ENCODE measurements at places on chromosomes 13 and 19.

- H3K27ac ChIP-seq, result no peak overlapping the region
- no peaks in the 10 kb centered on the region for H3K36me3 ChIP-seq
- DNase-seq, result no peak
Observed at GRCh38 chr13:33610438-33611120, 207.4 kb upstream of the RFC3 start.

DNA sequence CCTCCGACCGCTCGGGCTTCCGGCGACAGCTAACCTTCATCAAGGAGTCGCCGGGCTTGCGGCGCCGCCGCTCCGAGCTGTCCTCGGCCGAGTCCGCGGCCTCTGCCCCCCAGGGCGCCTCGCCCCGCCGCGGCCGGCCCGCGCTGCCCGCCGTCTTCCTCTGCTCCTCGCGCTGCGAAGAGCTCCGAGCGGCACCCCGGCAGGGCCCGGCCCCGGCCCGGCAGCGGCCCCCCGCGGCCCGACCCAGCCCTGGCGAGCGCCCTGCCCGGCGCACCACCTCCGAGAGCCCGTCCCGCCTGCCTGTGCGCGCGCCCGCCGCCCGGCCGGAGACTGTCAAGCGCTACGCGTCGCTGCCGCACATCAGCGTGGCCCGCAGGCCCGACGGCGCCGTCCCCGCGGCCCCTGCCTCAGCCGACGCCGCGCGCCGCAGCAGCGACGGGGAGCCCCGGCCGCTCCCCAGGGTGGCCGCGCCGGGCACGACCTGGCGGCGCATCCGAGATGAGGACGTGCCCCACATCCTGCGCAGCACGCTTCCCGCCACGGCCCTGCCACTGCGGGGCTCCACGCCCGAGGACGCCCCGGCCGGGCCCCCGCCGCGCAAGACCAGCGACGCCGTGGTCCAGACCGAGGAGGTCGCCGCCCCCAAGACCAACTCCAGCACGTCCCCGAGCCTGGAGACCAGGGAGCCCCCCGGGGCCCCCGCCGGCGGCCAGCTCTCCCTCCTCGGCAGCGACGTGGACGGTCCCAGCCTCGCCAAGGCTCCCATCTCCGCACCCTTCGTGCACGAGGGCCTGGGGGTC is 9.6 kb downstream of the C19orf25 start:
- H3K4me3 ChIP-seq, result no peak overlapping the region
- peaks cover 80% of the 10 kb centered on the region for H3K27me3 ChIP-seq
- DNase-seq, result no peak
- no peak overlapping the region for H3K27ac ChIP-seq

GRCh38 chr19:49691243-49692146 is 579 bp downstream of the CPT1C start:
- H3K4me3 ChIP-seq, result peak overlapping the region; percentile 63
- DNase-seq, result peak; percentile 79
- H3K4me1 ChIP-seq, result peaks cover 17% of the 10 kb centered on the region
- H3K27me3 ChIP-seq, result peaks cover 5% of the 10 kb centered on the region
- no peak overlapping the region for H3K27ac ChIP-seq

- no peaks in the 10 kb centered on the region for H3K4me1 ChIP-seq
- no peaks in the 10 kb centered on the region for H3K27me3 ChIP-seq
- H3K4me3 ChIP-seq, result no peak overlapping the region
- no peaks in the 10 kb centered on the region for H3K36me3 ChIP-seq
Observed at GRCh38 chr13:103958691-103959090, 892.5 kb upstream of the SLC10A2 start.

DNA sequence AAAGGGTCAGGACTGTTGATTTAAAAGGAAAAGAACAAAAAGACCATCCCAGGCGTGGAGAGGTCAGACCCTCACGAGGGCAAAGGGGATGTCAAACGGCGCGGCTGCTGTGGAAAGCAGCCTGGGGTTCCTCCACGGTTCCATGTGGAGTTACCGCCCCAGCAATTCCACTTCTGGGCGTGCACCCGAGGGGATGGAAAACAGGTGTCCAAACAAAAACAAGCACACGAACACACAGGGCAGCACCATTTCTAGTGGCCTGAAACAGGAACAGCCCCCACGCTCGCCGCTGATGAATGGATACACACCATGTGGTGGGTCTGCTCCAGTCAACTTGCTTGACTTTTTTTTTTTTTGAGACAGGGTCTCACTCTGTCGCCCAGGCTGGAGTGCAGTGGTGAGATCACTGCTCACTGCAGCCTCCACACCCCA is 11.2 kb downstream of the AP3D1 start:
- H3K27me3 ChIP-seq, result no peaks in the 10 kb centered on the region
- H3K4me3 ChIP-seq, result no peak overlapping the region
- no peak for DNase-seq
- H3K4me1 ChIP-seq, result no peaks in the 10 kb centered on the region

DNA sequence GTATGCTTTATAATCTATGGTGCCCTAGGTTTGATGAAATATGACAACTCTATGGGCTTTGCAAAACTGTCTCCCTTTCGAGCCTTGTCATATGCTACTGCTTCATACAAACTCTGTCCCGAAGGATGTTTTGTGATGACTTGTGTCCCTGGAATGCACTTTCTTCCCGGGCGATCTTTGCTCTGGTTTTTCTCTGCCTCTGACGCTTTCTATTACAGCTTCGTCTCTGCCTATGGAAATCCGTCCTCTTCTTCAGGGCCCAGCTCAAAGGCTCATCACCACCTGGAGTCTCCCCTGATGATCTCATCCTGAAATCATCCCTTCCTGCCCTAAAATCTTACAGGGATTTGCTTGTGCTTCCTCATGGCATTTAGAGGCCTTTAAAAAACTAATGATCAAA is 191.5 kb upstream of the KL start:
- peak; percentile 77 for DNase-seq
- H3K27me3 ChIP-seq, result no peaks in the 10 kb centered on the region
- no peak overlapping the region for H3K4me3 ChIP-seq
- H3K27ac ChIP-seq, result peak overlapping the region; percentile 79
